ENCODE measurements at places on chromosomes 12 and 14. TPM values are rescaled to one million over a fixed set of nuclear protein-coding genes. Genes with fewer than 3 reads are reported as not detected.

Gene RASSF9
- total RNA-seq = 0.87 TPM

Gene KRT2
- total RNA-seq = not detected

Gene LTBR
- 2.5 TPM for total RNA-seq

Gene IQSEC3
- total RNA-seq = 0.45 TPM

Gene ACSS3
- 18.3 TPM for total RNA-seq

Gene PRIMA1
- 1.6 TPM for total RNA-seq

Gene CMA1
- not detected for total RNA-seq
